ENCODE measurements at places on chromosomes 12 and 14.

DNA sequence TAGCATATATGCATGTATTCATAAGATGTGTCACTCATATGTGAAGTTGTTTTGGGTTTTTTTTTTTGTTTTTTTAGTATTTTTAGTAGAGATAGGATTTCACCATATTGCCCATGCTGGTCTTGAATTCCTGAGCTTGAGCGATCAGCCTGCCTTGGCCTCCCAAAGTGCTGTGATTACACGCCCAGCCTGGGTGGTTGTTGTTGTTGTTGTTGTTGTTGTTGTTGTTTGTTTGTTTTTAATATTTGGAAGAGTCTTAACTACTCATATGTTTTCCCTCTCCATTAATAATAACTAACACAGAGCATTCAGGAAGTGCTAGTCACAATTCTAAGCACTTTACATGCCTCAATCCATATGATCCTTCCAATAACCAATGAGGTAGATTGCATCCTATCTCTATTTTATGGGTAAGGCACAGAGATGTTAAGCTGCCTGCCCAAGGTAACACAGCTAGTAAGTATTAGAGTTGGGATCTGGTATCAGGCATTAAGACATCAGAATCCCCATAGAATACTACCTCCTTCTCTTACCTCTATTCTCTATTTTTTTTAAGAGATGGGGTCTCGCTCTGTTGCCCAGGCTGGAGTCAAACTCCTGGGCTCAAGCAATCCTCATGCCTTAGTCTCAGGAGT, 27.6 kb downstream of the SLC25A21 start:
- DNase-seq, result no peak

- no peak for DNase-seq
These were observed 194.2 kb downstream of the NTF3 start for GRCh38 chr12:5626151-5626550.

- DNase-seq, result no peak
These were observed 4.2 kb downstream of the NPC2 start for GRCh38 chr14:74488786-74489397.

- DNase-seq, result no peak
These were observed 346.6 kb downstream of the TRHDE start for GRCh38 chr12:72618764-72619163.

- no peak for DNase-seq
These were observed 716.3 kb upstream of the MDGA2 start for GRCh38 chr14:48391661-48392060.

DNA sequence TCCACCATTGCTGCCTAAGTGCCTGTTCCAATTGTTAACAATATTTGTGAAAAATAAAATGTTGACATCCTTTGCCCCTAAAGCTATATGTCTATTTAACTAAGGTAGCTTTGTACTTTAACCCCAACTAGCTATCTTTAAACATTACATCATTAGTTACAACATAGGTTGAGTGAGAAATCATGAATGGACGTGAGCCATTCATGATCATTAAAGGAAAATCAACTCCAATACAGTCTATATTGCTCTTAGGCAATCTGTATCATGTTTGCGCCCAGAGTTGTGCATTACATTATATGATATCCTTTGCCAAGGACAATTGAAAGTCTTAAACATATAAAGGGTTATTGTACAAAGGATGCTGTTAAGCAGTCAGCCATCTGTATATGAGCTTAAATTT, 269.6 kb downstream of the ALX1 start:
- DNase-seq, result no peak

DNA sequence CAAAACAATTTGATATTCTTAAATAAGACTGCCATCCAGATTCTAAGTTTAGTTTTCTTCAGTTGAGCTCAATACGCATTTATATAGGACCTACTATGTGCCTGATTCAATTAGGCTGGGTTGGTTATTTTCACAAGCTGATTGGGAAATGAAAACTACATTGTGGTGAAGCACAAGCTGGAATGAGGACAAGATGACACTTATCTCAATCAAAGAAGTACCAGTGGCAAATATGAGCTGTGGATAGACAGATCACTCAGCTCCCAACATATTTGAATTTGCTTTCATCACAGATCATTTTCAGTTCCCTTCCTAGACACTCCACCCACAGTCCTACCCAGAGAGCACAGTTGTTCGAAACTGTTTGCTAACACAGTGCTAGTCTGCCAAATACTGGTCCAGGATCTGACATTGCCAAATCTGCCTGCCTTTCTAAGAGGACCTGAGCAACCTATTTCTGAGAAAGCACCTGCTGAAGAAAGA, 74.7 kb downstream of the LLPH start:
- no peak for DNase-seq

GRCh38 chr12:93595351-93595750, 22.9 kb downstream of the SOCS2 start:
- DNase-seq, result no peak

- peak; percentile 62 for DNase-seq
These were observed 10.1 kb downstream of the NDRG2 start for GRCh38 chr14:21014761-21015190.

GRCh38 chr12:10618338-10618987, 5.1 kb upstream of the MAGOHB start:
- DNase-seq, result no peak

- no peak for DNase-seq
These were observed 862 bp downstream of the CRIP2 start for GRCh38 chr14:105475269-105476096.

DNA sequence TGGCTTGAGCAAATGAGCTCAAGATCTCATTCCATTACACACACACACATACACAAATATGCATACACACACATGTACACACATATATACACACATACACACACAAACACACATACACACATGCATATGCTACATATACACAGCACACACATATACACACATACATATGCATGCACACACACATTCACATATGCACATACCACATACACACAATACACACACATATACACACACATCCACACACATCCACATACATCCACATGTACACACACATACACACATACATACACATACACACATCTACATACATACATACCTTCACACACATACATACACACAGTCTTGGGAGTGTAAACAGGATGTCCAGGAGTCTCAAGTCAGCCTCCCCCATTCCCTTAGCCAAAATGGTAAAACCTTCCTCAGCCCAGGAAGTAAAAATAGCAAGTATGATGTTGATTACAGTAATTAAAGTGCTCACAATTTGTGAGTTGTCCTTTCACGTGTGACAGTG, 12.8 kb downstream of the HHIPL1 start:
- no peak for DNase-seq

- no peak for DNase-seq
These were observed 174.3 kb upstream of the PWP1 start for GRCh38 chr12:107511292-107511691.

DNA sequence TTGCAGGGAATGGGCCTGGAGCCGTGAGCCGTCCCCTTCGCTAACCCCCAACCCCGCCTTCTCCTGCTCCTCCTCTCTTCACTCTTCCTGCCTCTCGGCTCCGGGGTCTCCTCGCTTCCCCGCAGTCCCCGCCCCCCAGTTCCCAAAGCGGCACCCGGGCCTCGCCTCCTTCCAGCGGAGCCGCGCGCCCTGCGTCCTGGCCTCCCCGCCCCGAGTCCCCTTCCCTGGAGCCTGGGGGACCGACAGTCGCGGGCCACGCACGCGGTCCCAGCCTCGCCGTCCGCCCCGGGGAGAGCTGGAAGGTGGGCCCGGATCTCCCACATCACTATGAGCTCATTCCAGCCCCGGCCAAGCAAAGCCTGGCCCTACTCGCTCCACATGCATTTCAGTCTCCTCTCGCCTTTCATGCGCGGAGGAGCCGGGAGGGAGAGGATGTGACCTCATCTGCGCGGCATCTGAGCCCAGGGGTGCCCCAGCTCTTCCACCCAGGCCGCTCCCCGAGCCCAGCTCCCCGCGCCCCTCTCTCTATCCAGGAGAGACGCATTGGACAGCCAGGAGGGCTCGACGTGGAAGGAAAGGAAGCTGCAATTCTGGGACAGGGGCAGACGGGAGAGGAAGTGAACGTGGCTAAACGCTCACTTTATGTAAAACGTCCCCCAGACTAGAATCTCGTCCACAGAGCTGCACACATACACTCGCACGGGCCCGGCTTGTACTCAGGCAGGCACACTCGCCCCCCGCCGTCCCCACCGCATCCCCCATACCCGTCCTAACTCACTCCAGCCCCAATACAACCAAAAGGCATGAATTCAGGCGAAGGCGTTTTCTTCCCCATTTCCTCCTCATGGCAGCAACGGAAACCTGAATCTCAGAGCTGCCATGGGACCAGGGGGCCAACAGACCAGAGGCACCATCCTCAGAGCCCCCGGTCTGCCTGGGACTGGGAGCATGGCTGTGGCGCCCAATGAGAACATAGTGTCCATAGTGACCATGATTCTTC, 108.7 kb upstream of the CCND2 start:
- DNase-seq, result no peak

- DNase-seq, result no peak
These were observed 48.9 kb downstream of the KIF26A start for GRCh38 chr14:104187121-104187889.

DNA sequence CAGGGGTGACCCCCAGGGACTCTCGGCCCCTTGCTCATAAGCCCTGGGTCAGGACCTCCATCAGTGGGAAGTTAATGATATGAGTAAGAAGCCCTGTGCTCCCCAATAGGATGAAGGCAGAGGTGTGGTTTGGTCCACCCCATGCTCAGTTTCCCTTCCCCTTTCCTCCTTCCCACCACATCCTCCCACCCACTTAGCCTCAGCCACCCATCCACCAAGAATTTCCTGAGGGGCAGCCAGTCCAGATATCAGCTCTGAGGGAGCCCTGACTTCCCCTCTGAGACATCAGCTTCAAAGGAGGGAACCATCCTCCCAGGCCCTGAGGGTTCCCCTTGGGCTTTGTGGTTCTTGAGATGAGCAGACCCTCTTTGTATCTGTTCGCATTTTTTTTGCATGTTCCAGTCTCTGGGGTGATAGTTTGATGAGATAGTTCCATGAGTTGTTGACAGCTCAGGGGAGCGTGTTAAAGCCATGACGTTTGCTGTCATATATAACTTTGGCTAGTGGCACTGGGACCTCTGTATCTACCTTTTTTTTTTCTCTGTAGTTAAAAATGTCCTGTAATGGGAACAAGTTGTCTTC, 71.2 kb downstream of the LGMN start:
- no peak for DNase-seq

DNA sequence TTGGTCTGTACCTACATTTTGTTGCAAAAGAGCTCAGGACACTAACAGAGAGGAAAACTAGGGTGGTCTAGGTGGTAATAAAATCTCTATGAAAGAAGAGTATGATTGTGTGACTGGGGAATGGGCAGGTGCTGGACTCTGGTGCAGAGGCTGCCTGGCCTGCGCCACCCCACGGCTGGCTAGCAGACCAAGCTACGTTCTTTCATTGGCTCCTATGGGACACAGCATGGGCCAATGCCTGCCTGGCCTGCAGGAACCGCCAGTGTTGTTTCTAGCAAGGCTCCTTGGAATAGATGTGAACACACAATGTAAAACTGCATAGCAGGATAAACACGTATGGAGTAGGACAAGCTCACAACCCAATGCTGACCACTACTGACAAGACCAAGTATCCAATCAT, 51.7 kb upstream of the CORO1C start:
- DNase-seq, result no peak

Data from NCI-H1436 (cell line).